ENCODE measurements at places on chromosomes 7 and 10.

DNA sequence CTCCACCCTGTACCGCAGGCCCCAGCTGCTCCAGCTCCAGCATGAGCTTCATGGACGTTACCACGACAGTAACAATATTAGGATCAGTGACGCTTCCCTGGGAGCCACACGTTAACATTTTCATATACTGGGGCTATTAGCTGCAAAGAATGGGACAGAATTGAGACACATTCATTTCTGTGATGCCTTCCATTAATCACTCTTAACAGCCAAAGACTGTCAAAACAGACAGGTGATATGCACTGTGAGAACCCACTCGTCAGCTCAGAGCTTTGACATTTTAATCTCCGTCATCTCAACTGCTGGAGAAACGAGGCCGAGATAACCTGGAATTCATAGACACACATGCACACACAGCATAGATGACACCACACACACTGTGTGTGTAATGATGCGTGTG, 408.4 kb upstream of the SHH start:
- no peak for DNase-seq

DNA sequence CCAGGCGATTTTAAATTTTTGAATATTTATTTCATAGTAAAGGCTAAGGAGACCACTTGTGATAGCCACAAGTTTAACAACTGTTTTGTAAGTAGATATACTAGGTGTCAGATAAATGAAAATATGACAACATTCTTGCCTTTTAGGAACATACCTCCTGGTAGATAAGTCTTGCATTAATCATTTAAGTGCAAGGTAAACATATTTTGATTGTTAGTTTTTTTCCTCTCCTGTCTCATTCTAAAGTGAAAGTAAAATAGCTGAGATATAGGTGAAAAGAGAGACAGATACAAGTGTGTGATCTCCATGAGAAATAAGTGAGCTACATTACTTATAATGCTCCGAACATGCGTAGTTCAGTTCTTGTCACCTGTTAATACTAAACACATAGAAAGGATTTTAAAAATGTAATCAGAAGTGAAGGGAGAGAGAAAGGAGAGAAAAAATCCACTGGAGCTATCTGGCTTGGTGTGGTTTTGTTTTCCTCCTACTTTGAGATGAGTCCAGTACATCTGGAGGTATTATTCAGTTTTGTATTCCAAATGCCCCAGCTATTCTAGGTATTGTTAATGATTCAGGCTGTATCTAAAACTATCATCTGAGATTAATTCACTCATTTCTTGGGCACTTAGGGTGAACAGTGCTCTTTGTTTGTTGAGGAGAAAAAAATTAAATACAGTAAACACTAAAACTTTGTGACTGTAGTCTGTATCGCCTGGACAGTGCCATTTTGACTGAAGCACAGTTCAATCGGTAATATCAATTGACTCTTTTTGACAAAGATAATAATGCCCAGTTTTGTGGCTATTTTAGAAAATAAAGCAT, 21.2 kb downstream of the GLCCI1 start:
- no peak for DNase-seq

- DNase-seq: no peak
Observed at GRCh38 chr10:106317554-106317953, 847.0 kb downstream of the SORCS1 start.

DNA sequence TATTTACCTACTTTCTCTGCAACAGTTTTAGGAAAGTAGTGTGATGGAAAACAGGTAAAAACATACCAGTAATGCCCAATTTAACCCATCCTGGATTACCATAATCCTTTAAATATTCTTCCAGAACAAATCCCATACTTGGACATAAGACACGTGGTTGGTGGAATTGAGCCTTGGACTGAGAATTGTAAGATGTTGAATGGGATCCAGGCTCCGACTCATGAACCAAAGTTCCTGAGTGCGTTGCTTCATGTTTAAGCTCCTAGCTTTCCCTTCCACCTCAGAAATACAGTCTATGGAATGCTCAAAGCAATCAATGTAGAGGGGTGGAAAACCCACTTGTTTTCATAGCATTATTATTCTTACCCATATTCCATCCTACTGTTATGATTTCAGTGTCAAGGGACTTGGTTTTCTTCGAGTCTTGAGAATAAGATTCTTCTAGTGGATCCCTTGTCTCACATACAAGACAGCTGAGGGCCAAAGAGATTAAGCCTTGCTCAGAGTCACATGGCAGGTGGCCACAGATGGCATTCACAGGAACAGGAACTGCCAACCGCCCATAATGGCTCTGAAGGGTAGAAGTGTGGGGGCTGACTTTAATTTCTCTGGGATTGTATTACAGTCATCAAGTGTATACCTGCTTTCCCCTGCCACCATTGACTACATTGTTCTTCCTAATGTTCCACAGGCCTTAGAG, 171.2 kb downstream of the GFRA1 start:
- no peak for DNase-seq

DNA sequence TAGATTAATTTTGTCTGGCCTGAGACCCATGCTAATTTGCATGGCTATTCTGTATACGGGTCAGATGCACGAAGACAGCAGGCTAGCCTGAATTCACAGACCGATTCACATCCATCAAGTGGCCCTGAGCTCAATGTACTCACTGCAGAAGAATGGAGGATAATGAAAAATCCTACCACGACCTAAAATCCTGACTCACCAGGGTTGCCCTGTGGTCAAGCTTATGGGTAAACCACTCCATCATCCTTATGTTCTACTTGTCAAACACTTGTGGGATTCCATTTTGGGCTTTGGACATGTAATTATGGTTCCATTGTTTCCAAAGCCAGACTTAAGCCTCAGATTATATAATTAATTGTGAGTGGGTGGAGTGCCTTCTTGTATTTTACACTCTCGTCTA, 110.4 kb upstream of the ZNF438 start:
- no peak for DNase-seq
